ENCODE measurements at places on chromosomes 5 and 9.

DNA sequence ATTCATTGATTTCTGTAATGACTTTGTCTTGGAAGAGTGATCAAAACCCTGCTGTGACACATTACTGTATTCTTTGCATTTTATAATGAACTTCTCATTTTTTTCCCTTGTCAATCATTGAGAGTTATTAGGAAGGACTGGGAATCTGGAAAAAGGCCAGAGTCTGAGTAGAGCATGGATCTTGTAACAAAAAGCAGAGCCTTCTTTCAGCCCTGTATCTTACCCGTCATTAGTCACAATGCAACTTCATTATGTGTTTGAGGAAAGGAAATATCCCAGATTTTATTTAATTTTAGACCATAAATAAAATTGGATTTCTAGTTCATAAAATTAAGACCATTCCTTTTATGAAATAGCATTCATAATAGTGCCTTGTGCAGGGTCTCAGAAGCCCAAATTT lies 131.4 kb downstream of the ARHGEF28 start:
- DNase-seq: no peak

DNA sequence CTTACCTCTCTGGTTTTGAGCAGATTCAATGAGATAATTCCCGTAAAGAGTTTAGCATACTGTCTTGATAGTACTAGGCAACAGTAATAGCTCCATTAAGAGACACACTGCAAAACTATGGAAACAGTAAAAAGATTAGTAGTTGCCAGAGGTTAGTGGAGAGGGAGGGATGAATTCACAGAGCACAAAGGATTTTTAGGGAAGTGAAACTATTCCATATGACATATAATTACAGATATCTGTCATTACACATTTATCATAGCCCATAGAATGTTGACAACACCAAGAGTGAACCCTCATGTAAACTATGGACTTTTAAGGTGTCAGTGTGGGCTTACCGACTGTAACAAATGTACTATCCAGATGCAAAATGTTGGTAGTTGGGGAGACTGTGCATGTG lies 176.4 kb upstream of the PLCXD3 start:
- no peak for DNase-seq

DNA sequence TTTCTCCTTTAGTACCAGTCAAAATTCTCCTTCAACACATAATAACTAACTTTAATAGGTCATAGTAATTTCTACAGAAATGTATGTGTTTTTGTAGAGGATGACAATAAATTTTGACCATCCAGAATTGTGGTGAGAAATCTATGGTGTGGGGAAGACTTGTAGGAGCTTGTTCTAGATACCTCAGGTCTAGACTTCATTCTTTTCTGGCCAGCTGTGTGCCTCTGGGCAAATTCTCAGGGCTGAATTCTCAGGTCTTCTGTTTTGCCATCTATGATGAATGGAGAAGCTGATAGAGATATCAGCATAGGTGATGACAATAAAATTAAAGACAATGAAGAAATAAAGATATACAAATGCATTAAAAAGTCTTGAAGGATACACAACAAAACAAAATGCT lies 298.6 kb upstream of the MEF2C start:
- no peak for DNase-seq

DNA sequence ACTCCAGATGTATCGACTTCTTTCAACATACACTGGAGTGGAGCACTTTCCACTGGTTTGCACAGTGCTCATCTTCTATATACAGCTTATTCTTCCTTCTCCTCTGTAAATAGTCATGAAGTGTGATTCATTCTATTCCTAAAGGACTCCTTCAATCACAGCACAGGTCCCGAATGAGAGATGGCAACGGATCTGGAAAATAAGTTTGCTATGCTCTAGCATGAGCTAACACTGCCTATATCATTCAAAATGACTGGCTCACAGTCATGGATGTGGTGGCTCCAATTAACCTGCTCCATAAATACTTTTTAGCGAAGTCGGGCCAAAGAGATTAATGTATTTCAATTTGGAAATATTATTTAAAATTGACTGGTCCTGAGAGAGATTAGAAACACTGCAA lies 272.1 kb upstream of the CDH6 start:
- DNase-seq: no peak

GRCh38 chr9:116979456-116979855 lies 292.4 kb downstream of the TRIM32 start:
- DNase-seq: no peak

DNA sequence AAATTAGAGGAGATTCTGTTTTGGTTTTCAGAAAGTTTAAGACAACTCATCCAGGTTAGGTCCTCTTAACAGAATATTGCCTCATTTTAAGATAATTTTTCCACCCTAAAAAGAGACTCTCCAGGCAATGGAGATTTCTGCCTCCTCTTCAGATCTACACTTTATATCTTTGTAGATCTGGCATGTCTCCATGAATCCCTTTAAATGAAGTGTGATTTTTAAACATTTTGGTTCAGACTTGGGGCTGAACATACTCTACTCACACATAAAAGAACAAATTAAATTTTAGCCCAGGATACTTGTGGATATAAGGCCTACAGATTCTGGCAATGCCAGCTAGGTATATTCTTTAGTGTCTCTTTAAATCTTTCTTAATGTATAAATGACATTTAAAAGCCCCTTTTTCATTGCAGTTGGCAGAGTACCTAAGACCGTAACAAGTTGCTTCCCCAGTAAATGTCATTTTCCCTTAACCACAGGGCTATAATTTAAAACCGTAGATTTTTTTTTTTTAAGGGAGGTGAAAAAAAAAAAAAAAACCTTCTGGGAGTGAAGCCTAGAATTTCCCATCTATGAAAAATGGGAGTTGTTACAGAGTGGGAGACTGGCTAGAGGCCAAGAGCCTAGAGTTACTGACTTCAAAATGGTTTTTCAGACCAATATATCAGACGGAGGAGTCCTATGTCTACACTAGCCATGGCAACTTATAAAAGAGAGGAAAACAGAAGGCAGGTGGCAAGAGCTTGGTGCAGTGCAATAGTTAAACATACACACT lies 207.8 kb upstream of the TARS1 start:
- no peak for DNase-seq

GRCh38 chr5:96664669-96665068 lies 2.5 kb downstream of the CAST start:
- DNase-seq: no peak

- DNase-seq: no peak
Observed at GRCh38 chr5:96706433-96707111, 44.4 kb downstream of the CAST start.

GRCh38 chr9:72902268-72902667 lies 50.6 kb downstream of the ALDH1A1 start:
- DNase-seq: no peak

DNA sequence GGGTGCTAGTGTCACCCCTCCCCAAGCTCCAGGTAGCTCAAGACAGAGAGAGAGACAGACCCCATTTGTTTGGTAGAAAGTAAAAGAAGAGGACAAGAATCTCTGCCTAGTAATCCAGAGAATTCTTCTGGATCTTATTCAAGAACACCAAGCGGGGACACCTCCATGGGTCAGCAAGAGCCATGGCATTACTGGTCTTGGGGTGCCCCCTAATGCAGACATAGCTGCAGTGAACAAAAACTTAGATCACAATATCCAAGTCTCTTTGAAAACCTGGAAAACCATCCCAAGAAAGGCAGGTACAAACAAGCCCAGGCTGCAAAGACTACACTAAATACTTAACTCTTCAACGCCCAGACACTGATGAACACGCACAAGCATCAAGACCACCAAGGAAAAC lies 29.9 kb upstream of the PDE4D start:
- DNase-seq: no peak

GRCh38 chr5:142453932-142454331 lies 129.1 kb upstream of the SPRY4 start:
- no peak for DNase-seq

- DNase-seq: no peak
Observed at GRCh38 chr9:123080444-123080843, 47.0 kb downstream of the GPR21 start.

DNA sequence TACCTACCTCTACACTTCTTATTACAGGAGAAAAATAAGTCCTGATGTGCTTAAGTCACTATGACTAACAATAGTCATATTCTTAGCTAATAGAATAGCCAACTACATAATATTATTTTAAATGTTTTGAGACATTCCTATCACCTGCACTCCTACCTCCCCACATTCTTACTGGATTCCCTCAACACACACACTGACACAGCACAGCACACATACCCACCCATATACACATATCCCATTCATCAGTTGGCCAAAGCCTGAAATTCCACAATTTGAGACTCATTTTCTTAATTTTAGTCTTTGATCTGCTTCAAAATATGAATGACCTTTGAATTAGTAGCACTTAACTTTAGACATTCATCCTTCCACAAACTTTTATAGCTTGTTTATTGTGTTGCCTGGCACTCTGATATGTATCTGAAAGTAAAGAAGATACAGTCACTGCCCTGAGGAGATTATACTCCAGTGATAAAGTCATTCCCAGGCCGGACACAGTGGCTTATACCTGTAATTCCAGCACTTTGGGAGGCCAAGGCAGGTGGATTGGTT lies 168.3 kb upstream of the RASA1 start:
- no peak for DNase-seq

GRCh38 chr5:3116366-3116765 lies 364.9 kb upstream of the IRX2 start:
- no peak for DNase-seq

DNA sequence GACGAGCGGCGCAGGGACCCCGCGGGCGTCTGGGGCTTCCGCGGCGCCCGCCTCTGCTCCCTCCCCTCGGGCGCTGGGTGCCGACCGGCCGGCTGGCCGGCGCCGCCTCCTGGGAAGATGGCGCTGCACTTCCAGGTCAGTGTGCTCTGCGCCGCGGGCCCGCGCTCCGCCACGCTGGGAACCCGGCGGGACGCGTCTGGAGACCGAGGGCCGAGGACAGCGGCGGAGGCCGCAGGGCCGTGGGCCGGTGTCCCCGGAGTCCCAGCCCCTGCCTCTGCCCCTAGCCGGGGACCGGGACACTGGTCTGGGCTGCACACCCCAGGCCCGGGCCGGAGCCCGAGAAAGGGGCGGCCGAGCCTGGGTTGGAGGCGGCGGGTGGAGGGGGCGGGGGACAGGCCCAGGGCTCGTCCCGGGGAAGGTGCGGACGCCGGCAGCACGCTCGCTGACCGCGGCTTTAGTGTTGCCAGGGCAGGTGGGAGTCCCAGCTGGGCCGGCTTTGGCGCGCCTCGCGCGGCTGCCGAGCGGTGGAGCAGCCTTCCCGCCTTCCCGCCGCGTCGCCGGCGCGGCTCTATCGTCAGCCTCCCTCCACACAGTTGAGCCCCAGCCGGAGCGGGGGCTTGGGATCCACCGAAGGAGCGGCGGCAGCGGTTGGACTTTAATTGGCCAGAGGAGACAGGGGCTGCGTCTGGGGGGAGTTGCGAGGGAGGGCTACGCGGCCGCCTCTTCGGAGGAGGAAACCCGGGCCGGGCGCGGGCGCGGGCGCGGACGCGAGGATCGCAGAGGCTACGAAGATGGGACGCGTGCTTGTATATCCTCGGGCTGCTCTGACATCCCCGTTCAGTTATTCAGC lies at the start of gene RANBP17:
Gene RANBP17, plus strand, starts transcription at position 102 of the 850 bp plus-strand sequence.
- no peak for DNase-seq

DNA sequence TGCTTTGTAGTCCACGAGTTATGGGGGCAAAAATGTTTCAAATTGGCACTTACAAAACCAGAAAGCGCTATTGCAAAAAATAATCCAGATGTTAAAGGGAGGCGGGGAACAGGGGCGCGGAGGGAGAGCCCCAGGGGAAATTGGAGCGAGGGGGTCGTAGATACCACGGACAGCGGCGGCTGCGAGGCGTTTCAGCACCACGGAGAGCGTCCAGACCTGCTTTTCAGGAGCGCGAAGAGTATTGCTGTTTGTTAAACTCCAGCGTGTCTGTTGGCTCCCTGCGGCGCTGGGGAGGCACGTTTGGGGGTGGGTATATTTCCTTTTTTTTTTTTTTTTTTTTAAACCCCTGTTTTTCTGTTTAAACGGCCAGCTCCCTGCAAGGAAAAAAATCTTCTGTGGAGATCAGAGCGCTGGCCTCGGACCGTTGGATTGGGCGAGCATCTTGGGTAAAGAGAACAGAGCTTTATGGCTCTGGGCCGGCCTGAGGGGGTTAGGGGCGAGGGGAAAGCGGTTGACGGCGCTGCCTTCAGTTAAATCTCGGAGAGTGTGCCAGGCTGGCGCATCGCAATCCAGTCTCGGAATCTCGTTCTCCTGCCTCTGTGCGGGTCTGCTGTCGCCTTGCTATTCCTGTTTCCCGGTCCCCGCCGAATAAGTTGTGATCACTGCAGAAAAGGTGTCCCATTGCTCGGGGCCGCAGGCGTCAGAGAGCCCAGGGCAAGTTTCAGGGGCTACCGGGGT lies at the start of gene GLRA1:
Gene GLRA1, minus strand, starts transcription at position 288 of the 738 bp plus-strand sequence. CDS start 302 bp downstream, outside the sequence.
- peak; percentile 47 for DNase-seq

- DNase-seq: no peak
Observed at GRCh38 chr5:147455822-147456450, 53.9 kb downstream of the DPYSL3 start.

DNA sequence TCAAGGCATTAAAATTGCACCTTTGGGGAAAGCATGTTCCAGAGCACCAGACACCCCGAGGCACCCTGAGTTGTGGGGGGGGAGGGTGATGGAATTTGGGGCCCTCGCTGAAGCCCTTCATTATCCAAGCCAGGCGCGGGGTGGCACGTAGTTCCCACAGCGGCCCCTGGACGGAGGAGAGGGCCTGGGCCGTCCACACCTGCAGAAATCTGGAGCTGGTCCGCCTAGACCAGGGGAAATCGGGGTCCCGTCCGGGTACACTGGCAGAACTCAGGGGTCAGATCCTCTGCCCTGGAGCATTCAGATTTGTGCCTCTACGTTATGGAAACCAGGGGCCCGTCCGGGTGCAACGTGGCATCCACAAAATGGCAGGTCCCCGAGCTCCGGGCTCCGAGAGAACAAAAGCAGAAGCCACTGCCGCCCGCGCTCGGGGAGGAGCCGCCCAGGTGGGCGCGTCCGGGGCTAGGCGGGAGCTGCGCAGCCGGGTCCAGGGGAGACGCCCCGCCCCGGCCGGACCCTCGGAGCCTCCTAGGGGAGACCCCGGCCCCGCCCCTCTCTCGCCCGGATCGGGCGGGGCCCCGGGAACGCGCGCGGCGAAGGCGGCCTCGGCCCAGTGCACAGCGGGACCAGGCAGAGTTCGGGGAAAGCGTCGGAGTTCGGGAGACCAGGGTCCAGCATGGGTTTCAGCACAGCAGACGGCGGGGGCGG lies at the start of gene PLEKHG4B:
Gene PLEKHG4B, plus strand, starts transcription at position 613 of the 708 bp plus-strand sequence. Its CDS starts 64 bp downstream, at position 677.
- no peak for DNase-seq

DNA sequence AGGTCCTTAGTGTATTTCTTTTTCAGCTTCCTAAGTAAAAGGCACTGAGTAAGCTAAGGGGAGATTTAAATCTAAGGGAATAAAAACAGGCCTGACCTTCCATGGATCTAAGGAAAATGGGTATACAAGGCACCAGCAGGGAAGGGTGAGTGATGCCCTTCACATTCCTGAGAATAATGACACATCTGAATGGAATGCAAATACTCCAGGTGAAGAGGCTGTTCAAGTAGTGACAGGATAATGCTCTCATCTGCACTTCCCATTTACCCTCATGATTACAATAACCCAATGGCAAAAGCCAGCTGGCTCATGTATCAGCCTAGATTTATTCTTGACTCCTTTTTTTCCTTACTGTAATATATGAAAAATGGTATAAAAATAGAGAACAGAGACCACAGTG lies 216.2 kb upstream of the ACTBL2 start:
- DNase-seq: no peak

- DNase-seq: no peak
Observed at GRCh38 chr5:64100203-64100602, 65.4 kb upstream of the RNF180 start.

GRCh38 chr5:127186657-127187056 lies 103.9 kb upstream of the MEGF10 start:
- no peak for DNase-seq

- DNase-seq: no peak
Observed at GRCh38 chr5:6338135-6338534, 40.2 kb downstream of the MED10 start.

GRCh38 chr5:114719268-114719667 lies 357.4 kb downstream of the KCNN2 start:
- no peak for DNase-seq

Measured in activated CD4-positive, alpha-beta T cell treated with anti-CD3 and anti-CD28 coated beads, Interleukin-2, Interleukin-6, amounts not matched to agents 100 ng/mL and 50 ng/mL, durations not matched to agents 16 hours and 8 hours (primary cell).